ENCODE measurements at places on chromosomes 3 and 15. TPM values are rescaled to one million over a fixed set of nuclear protein-coding genes. Genes with fewer than 3 reads are reported as not detected.
A peak's percentile ranks its signal among the peaks of the same experiment; 100 is the strongest.

The PLSCR2 gene
- 5.1 TPM for total RNA-seq

The ARPP21 gene
- not detected for total RNA-seq

GRCh38 chr3:98012979-98013378 lies 22.1 kb downstream of the GABRR3 start:
- DNase-seq: no peak

GRCh38 chr3:10438902-10439610 lies 66.3 kb downstream of the ATP2B2 start:
- no peak for DNase-seq

GRCh38 chr3:8524249-8524648 lies 22.6 kb downstream of the LMCD1 start:
- no peak for DNase-seq

GRCh38 chr3:172148702-172149565 lies 109.6 kb downstream of the FNDC3B start:
- no peak for DNase-seq

- no peak for DNase-seq
These were observed 93.3 kb upstream of the SLC4A7 start for GRCh38 chr3:27577504-27577903.

- DNase-seq: no peak
These were observed 310.5 kb upstream of the ADAMTS9 start for GRCh38 chr3:64998317-64998716.

GRCh38 chr3:38757721-38758120 lies 58.3 kb downstream of the SCN10A start:
- DNase-seq: no peak

GRCh38 chr15:100252359-100252758 lies 89.4 kb downstream of the ADAMTS17 start:
- DNase-seq: no peak

DNA sequence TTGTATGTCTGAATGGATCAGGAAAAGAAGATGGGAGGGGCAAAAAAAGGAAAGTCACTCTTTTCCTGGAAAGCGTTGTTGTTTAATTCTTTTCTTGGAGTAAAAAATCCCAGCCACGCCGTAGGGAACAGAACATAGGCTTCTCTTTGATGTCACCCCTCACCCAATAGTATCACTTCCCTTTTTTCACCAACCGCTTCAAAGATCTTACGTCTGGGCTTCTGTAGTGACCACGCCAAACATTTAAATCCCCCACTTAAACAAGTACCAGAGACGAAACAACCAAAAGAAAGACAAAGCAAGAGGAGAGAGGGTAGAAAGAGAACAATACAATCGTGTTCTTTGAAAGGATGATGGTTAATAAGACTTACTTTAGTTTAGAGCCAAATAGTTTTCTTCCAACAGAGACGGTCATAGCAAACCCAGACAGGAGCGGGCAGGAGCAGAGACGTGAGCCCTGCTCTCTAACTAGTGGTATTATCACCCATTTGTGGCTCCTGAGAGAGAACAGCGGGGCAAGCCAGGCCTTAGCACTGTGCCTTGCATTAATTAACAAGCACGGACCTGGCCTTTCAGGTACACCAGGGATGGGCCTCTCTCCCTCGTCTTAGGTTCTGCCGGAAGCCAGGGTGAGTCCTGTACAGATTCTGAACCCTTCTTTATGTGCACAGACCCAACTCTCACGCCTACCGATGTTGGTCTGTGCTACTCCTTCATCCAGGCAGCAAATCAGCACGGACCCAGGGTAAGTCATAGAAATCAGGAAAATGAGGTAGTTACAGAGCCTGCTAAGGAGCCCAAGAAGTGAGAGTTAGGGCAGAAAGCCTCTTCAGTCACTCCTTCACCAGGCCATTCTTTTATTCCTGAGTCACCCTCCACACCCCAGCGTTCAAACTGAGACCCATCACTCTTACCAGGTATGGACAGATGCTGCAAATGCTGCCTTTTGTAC lies 28.2 kb upstream of the BCL6 start:
- DNase-seq: no peak

GRCh38 chr3:129961141-129961541 lies 13.4 kb upstream of the TRH start:
- peak; percentile 33 for DNase-seq

DNA sequence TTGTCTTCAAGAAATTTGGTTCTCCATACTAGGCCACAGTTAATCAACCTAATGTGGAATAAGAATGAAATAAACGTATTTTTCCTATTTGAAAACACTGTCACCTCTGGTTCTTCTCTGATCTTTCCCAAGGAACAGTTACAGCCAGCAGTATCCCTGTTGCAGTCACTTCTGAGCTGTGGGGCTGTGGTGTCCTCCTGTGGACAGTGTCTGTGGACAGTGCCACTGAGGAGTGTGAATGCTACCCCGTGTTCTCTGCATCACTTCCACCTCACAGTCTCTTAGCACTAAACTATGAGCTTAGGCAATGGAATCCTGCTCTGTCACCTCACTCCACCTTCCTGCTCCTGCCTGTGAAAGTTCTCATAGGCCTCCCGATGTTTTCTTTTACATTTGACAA lies 817.5 kb downstream of the VGLL3 start:
- DNase-seq: no peak

Data from H7 (cell line).